ENCODE measurements at places on chromosomes 11 and 22.

- DNase-seq: no peak
Observed at GRCh38 chr11:18564149-18564548, 24.4 kb downstream of the UEVLD start.

GRCh38 chr11:64252003-64252872, 908 bp downstream of the PLCB3 start:
- no peak for DNase-seq

- no peak for DNase-seq
Observed at GRCh38 chr11:134614141-134614540, 202.1 kb upstream of the B3GAT1 start.

GRCh38 chr11:61065955-61066638, 36.2 kb upstream of the CD5 start:
- DNase-seq: no peak

DNA sequence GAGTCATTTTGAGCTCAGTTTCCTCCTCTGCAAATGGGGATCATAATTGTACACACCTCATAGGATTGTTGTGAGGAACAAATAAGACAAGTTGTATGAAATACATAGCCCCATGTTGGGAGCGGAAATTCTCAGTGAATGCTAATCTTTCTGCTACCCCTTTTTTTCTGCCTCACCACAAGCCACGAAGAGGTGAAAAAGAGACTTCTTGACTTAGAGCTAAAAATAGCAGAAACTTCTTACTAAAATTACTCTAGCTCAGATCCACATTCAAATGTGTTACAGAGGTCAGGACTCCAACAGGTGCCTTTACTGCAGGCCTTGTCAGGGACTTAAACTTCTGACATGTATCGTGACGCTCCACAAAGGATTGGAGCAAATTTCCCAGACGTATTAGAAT, 128.5 kb downstream of the MIAT start:
- no peak for DNase-seq
